ENCODE measurements at places on chromosomes 6 and 20.

GRCh38 chr20:34710861-34711574, 6.9 kb downstream of the TP53INP2 start:
- DNase-seq: no peak

GRCh38 chr20:16479666-16480065, 93.6 kb downstream of the KIF16B start:
- no peak for DNase-seq

DNA sequence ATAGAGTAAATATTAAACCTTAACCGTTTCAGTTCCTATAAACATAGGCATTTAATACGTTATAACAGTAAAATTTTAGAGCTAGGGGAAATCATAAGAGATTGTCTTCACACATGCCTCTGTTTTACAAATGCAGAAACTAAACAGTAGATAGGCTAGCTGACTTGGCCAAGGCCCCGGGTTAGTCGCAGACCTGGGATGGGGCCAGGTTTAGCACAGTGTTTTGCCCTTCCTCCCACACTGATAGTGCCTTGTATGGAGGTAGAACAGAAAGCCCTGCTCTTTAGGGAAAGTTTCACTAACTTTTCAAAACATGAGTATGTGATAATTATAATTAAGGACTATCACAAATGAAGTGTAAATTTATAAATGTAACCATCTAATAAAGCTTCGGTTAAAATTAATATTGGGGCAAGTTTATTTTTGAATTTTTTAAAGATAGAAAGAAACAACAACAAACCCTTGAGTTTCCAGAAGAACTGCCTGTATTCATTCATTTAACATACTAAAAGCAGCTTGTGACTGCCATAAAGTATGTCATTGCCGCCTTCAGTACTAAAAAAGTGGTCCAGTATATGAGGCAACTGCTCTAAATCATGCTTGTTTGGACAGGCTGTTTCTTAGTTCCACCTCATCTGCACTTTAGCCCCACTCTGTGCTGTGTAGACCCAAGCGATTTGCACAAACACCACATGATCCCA, 62.5 kb upstream of the LOC128125822 start:
- no peak for DNase-seq

GRCh38 chr6:135753196-135753595, 98.3 kb upstream of the PDE7B start:
- DNase-seq: no peak

DNA sequence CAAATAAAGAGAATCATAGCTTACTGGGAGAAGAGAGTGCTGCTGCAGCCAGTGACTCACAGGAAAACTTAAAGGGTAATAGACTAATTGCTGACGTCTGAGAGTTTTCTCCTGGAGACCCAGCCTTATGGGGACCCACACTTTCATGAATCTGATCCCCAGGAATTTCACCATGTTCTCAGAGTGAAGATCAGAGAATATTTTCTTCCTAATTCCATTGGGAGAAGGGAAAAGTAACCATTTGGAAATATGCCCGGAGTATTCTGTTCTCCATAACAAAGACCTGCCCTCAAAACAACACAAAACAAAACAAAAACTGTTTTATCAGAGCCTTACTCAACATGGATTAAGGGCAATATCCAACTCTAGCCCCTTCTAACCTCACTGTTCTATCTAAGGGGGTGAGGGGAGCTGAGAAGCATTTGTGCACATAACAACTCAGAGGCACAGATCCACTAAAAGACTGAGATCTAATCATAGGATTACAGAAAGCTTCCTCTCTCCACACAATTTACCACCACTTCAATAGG, 168.2 kb upstream of the SSTR4 start:
- DNase-seq: no peak

DNA sequence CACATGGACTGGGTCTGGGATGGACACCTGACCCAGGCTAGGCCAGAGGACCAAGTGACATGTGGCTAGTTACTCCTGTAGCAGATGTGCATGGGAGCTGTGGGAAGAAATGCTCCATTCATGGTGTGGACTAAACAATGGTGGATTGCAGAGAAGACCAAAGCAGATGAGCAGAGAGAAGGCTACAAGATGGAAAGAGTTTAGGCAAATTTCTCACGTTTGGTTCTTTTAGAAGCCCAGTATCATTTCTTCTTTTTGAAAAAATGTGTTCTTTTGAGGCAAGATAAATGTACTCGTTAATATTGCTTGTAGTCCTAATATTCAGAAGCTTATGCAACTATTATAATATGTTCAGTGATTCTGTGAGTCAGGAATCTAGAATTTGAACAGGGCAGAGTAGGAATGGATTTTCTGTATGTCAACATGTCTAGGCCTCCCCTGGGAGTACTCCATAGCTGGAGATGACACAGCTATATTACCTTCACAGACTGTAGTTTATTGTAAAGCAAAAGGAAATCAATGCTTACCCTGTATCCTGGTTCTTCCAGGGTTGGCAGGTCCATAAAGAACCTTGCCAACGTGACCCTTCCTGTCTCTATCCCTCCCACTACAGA, 2.3 kb upstream of the BTN2A1 start:
- no peak for DNase-seq

DNA sequence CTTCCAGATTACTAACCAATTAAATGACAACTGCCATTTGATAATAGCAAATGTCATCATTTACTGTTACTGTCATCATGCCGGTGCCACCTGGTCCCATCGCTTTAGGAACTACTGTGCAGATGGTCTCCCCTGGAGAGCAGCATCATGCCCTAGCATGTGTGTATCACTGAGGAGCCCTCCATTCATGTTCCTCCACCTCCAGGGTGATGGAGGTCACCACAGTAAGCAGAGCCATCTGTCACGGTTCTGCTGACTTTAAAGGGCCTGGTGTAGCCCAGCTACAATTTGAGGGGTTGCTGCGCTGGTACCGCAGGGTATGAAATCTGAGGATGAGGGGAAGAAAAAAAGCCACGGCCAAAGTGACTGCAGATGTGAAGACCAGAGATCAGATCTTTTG, 118.8 kb upstream of the KCNK16 start:
- DNase-seq: no peak

GRCh38 chr20:42483730-42484303, 705.9 kb downstream of the PTPRT start:
- DNase-seq: no peak

DNA sequence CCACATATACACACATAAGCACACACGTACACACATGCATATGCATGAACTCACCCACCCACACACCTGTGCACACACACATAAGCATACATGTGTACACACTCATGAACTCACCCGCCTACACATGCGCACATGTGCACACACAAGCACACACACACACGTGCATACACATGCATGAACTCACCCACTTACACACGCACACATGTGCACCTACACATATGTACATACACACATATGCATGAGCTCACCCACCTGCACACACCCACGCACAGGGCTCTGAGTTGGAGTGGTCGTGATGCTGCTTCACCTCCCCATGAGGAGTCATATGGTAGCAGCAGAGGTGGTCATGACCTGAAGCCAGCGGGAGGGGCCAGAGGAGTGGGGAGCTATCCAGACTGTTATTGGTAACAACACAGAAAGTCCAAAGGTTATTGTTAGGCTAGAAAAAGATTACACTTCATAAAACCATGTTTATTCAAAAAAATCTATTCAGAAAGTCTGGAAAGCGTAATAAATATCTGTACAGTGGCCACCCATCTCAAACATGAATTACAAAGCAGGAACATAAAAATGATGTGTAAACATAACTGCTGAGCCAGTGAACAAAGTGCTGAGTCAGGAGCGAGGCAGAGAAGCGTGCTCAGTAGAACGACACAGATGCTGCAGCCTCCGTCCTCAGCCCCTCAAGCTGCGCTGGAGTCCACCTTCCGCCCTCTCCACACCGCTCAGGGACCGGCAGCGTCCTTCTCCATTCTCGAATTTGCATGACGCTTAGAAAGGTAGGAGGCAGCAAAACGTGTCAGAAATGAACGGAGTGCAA, 26.4 kb upstream of the MPC1 start:
- DNase-seq: no peak
